ENCODE measurements at places on chromosomes 3 and 15.

- H3K4me1 ChIP-seq, result no peaks in the 10 kb centered on the region
- no peaks in the 10 kb centered on the region for H3K27me3 ChIP-seq
- H3K36me3 ChIP-seq, result no peaks in the 10 kb centered on the region
- no peak for DNase-seq
- no peak overlapping the region for H3K4me3 ChIP-seq
- no peak overlapping the region for H3K27ac ChIP-seq
These were observed 71.1 kb upstream of the SLC24A5 start for GRCh38 chr15:48049736-48050135.

DNA sequence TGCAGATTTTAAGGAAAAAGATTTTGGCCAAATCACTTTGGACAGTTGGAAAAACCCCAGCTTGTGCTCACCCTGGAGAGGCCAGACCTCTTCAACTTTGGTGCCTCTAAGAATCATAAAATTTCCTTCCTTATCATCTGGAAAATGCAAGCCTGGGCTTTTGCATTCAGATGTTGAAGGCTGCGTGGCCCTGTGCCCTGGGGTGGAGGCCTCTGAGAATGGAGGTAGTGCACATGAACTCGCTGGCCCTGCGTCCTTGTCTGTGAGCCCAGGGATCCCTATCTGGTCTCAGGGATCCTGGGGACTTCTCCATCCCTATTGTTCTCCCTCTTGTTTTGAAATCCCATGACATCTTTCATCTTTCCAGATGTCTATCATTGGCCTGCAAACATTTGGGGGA, 64.6 kb upstream of the ARNT2 start:
- H3K4me3 ChIP-seq, result no peak overlapping the region
- DNase-seq, result no peak
- no peaks in the 10 kb centered on the region for H3K27me3 ChIP-seq
- no peaks in the 10 kb centered on the region for H3K4me1 ChIP-seq

GRCh38 chr3:113018536-113019181, 27.9 kb downstream of the GTPBP8 start:
- no peak for DNase-seq
- H3K4me1 ChIP-seq, result peaks cover 11% of the 10 kb centered on the region
- no peaks in the 10 kb centered on the region for H3K27me3 ChIP-seq
- H3K4me3 ChIP-seq, result peak overlapping the region; percentile 87

GRCh38 chr3:31917303-31918005, 63.6 kb downstream of the OSBPL10 start:
- H3K36me3 ChIP-seq, result no peaks in the 10 kb centered on the region
- H3K27me3 ChIP-seq, result no peaks in the 10 kb centered on the region
- no peak for DNase-seq
- peak overlapping the region; percentile 40 for H3K4me3 ChIP-seq

GRCh38 chr3:184325715-184326369, 11.4 kb downstream of the EIF4G1 start:
- H3K4me3 ChIP-seq, result no peak overlapping the region
- no peaks in the 10 kb centered on the region for H3K36me3 ChIP-seq

- H3K27ac ChIP-seq, result no peak overlapping the region
- DNase-seq, result no peak
- no peaks in the 10 kb centered on the region for H3K36me3 ChIP-seq
- no peak overlapping the region for H3K4me3 ChIP-seq
- H3K27me3 ChIP-seq, result no peaks in the 10 kb centered on the region
These were observed 4.6 kb upstream of the VGLL3 start for GRCh38 chr3:86995537-86995936.

GRCh38 chr15:65275728-65276126, 11.0 kb downstream of the PARP16 start:
- peaks cover 8% of the 10 kb centered on the region for H3K4me1 ChIP-seq

DNA sequence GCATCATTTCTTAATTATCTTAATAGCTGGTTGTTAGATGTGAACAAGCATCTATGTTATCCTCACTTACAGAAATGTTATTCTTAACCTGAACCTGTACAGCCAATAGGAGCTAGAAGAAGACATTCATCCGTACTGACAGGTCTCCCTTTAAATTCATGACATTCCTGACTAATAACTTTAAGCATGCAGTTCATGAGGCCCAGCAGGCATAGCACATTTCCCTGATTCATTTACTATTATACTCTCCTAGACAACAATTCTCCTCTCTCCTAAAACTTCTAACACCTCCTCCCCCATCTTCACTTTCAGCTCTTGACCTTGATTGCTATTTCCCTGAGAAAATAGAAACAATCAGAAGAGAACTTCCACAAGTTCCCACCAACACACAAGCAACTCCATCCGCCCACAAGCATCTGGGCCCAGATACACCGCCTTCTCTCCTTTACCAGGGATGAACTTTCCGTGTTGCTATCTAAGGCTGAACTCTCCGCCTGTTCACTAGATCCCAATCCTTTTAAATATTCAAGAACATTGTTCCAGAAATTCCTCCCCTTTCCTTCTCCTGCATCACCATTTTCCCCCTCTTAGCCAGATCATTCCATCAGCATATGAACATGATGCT, 62.9 kb upstream of the SPRED1 start:
- no peak for DNase-seq
- H3K4me1 ChIP-seq, result no peaks in the 10 kb centered on the region
- H3K27ac ChIP-seq, result no peak overlapping the region
- H3K4me3 ChIP-seq, result no peak overlapping the region

GRCh38 chr15:100824211-100824610, 55.4 kb upstream of the ALDH1A3 start:
- H3K4me3 ChIP-seq, result no peak overlapping the region
- H3K27me3 ChIP-seq, result no peaks in the 10 kb centered on the region
- DNase-seq, result no peak
- no peaks in the 10 kb centered on the region for H3K36me3 ChIP-seq
- H3K27ac ChIP-seq, result no peak overlapping the region

- no peak overlapping the region for H3K27ac ChIP-seq
- no peak for DNase-seq
- no peaks in the 10 kb centered on the region for H3K4me1 ChIP-seq
These were observed 72.2 kb downstream of the ATP8B4 start for GRCh38 chr15:50046867-50047266.

DNA sequence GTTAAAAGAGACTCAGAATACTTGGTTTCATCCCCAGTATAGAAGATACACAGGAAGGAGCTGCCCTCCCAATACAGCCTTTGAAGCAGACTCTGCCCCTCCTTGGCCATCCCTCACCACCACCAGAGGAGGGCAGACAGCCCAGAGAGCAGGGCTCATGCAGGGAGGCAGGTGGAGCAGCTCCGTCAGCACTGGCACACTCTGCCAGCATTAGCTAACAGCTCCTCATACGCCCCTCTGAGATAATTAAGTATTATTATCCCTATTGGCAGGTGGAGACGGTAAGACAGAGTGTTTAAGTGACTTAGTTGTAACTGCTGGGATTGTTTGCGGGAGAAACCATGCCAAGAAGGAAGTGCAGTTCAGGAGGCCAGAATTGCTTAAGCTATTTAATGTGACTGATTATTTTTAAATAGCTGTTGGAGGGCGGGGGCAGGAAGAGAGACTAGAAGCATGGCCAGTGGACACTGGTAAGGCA, 434.0 kb downstream of the EPHB1 start:
- H3K36me3 ChIP-seq, result no peaks in the 10 kb centered on the region
- no peak overlapping the region for H3K27ac ChIP-seq
- H3K4me3 ChIP-seq, result no peak overlapping the region

DNA sequence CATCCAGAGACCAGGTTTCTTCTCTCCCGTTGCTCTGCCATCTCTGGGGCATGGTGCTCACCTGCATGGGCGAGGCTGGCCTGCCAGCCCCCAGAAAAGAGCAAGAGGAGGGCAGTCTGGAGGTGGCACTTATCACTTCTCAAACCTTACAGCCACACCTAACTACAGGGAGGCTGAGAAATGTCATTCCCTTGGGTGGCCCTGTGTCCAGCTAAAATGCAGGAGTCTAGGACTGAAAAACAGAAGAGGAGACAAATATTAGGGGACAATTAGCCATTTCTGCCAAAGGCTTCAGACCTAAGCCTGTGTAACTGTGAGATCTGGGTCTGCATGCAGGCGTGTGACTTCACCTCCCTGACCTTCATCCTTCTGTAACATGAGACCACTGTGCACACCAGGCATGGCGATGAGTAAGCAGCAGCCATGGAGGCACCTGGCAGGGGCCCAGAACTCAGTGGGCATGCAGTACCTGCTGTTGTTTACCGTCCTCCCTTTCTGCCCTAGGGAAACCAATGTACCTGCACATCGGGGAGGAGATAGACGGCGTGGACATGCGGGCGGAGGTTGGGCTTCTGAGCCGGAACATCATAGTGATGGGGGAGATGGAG, 83.4 kb downstream of the MESD start:
- H3K4me3 ChIP-seq, result no peak overlapping the region
- no peaks in the 10 kb centered on the region for H3K36me3 ChIP-seq
- no peak for DNase-seq
- no peak overlapping the region for H3K27ac ChIP-seq
- no peaks in the 10 kb centered on the region for H3K27me3 ChIP-seq

- no peak overlapping the region for H3K4me3 ChIP-seq
- H3K36me3 ChIP-seq, result no peaks in the 10 kb centered on the region
- DNase-seq, result no peak
- H3K27ac ChIP-seq, result no peak overlapping the region
These were observed 595.4 kb downstream of the CADM2 start for GRCh38 chr3:85554153-85554552.

DNA sequence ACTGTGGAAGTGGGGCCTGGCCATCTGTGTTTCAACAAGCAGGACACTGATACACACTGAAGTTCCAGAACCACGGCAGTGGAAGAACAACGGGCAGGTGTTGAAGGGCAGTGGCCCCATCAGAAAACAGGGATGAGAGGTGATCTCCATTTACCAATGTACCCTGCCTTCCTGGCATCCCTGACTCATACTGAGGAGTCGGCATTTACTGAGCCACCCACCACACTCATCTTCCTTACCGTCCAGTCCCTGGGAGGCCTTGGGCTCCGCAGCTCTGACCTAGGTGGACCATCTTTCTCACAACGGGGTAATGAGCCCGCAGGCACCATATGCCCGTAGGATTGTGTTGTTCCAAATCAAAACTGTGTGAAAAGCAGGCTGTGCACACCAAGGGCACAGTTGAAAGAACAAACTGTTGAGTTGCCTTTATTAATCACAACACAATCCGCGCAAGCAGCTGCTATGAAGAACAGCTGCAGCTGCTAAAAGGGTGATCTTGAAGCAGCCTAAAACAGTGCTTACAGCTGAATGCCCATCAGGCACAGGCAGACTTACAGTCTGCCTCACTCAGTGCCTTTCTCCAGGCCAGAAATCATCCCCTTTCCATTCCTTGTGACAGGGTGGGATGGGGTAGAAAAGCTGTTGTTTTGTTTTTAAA, 12.9 kb downstream of the MB21D2 start:
- H3K4me3 ChIP-seq, result no peak overlapping the region
- H3K27ac ChIP-seq, result no peak overlapping the region
- H3K4me1 ChIP-seq, result no peaks in the 10 kb centered on the region
- H3K27me3 ChIP-seq, result no peaks in the 10 kb centered on the region
- no peaks in the 10 kb centered on the region for H3K36me3 ChIP-seq

- no peak overlapping the region for H3K4me3 ChIP-seq
- peaks cover 13% of the 10 kb centered on the region for H3K4me1 ChIP-seq
- DNase-seq, result no peak
- no peak overlapping the region for H3K27ac ChIP-seq
- H3K36me3 ChIP-seq, result no peaks in the 10 kb centered on the region
- H3K27me3 ChIP-seq, result no peaks in the 10 kb centered on the region
These were observed 27.9 kb downstream of the USP3 start for GRCh38 chr15:63532307-63532744.

DNA sequence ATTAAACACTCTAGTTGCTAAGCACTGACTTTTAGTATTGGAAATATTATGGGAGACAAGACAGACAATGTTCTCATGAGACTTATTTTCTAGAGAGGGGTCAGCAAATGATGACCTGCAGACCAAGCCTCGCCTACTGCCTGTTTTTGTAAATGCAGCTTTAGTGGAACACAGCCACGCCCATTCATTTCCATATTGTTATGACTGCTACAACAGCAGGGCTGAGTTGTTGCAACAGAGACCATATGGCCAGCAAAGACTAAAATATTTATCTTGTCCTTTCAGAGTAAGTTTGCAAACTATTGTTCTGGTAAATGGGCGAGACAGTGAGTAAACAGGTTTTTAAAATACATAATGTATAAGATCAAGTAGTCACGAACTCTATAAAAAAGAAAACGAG, 570.2 kb downstream of the NTRK3 start:
- no peaks in the 10 kb centered on the region for H3K27me3 ChIP-seq
- no peak overlapping the region for H3K27ac ChIP-seq
- H3K4me3 ChIP-seq, result no peak overlapping the region
- no peak for DNase-seq
- H3K4me1 ChIP-seq, result no peaks in the 10 kb centered on the region

DNA sequence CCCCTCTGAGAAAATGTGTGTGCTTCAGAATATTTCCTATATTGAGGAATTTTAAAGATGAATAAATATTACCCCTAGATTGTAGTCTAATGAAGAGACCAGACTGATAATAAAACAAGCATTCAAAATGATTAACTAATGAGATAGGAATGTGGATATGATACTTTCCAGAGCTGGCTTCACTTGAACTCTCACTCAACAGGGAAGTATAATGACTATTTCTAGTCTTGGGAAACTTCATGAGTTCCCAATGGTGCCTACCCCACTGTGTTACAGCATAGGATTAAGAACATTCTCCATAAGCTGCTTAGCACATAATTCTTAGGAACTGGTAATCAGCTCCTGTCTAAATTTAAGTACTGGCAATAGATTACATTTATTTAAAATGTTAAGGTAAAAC, 261.5 kb upstream of the ZNF385D start:
- no peaks in the 10 kb centered on the region for H3K36me3 ChIP-seq
- DNase-seq, result no peak
- no peak overlapping the region for H3K27ac ChIP-seq
- H3K4me3 ChIP-seq, result no peak overlapping the region

DNA sequence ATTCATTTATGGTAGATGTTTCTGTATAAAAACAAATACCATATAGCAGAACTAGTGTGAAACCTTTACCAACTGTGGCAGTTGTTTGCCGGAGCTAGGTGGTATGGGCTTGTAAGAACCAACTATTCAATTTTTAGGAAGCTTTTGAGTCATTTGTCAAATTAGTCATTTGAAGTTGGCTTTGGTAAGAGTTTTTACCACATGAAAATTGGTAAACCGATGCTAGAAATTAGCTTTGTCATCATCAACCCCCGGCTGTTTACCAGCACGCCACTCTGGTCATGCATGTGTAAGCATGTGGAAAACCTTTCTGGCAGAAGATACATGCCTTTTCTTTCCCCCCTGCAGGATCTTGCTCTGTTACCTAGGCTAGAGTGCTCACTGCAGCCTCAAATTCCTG, 63.3 kb downstream of the IL1RAP start:
- no peaks in the 10 kb centered on the region for H3K27me3 ChIP-seq
- H3K36me3 ChIP-seq, result no peaks in the 10 kb centered on the region
- DNase-seq, result no peak

- no peaks in the 10 kb centered on the region for H3K27me3 ChIP-seq
- H3K4me1 ChIP-seq, result no peaks in the 10 kb centered on the region
- H3K36me3 ChIP-seq, result no peaks in the 10 kb centered on the region
- no peak for DNase-seq
- H3K27ac ChIP-seq, result no peak overlapping the region
- H3K4me3 ChIP-seq, result no peak overlapping the region
These were observed 268.5 kb upstream of the TMC3 start for GRCh38 chr15:81642451-81642990.

GRCh38 chr3:117820658-117821299, 1111.2 kb downstream of the TUSC7 start:
- H3K4me3 ChIP-seq, result no peak overlapping the region
- H3K36me3 ChIP-seq, result no peaks in the 10 kb centered on the region
- peaks cover 8% of the 10 kb centered on the region for H3K4me1 ChIP-seq
- no peaks in the 10 kb centered on the region for H3K27me3 ChIP-seq

- no peaks in the 10 kb centered on the region for H3K36me3 ChIP-seq
- no peak overlapping the region for H3K27ac ChIP-seq
- DNase-seq, result no peak
- no peaks in the 10 kb centered on the region for H3K4me1 ChIP-seq
- no peak overlapping the region for H3K4me3 ChIP-seq
- H3K27me3 ChIP-seq, result no peaks in the 10 kb centered on the region
These were observed 172.6 kb downstream of the SATB1 start for GRCh38 chr3:18252578-18252977.
